Left lobe of liver (tissue), 2 donors: ENCODE measurements at places on chromosomes 16 and 17.

GRCh38 chr16:29848420-29849297 is 14.4 kb downstream of the CDIPT start:
- DNase-seq, result peak; percentile 80

DNA sequence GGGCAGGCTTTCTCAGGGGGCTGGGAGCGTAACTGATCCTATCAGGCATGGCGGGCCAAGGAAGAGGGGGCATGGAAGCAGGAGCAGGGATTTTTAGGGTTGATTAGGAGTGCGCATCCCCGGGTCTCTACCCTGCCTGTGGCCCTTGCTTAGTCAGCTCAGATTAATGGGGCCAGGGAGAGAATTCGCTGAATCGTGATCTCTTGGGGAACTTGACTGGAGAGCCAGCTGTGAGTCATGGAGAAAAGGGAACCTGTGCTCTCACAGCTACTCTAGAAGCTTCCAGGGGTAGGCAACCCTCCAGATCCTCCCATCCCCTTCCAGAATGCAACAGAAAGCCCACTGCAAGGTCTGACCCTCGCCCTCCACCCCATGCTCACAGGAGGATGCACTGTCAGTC is 3.6 kb downstream of the FOXN1 start:
- DNase-seq, result no peak

DNA sequence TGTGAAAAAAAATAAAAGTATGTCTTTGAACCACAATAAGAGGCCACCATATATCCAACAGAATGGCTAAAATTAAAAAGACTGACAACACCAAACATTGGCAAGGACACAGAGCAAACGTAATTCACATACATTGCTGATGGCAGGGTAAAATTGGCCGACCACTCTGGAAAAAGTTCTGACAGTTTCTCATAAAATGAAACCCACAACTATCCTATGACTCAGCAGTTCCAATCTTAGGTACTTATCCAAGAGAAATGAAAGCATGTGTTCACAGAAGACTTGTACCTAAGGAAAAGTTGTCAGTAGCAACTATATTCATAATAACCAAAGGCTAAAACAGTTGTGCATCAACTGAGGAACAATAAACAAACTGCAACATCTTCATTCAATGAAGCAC is 357.3 kb upstream of the XYLT1 start:
- DNase-seq, result no peak

GRCh38 chr17:45021607-45022287 is 29.7 kb downstream of the DCAKD start:
- DNase-seq, result peak; percentile 74

GRCh38 chr17:10052106-10052813 is 146.1 kb downstream of the GAS7 start:
- DNase-seq, result no peak

DNA sequence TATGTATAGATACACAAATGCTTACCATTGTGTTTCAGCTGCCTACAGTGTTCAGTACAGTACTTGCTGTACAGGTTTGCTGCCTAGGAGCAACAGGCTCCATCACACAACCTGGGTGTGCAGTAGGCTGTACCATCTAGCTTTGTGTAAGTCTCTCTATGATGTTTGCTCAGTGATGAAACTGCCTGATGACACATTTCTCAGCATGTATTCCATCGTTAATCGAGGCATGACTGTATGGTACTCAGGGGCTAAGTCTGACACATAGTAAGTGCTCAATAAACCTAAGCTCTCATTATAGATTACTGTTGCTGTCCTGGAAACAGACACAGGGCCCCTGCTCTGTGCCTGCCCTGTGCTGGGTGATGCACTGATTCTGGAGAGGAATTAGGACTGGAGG is 18.1 kb downstream of the KCNJ12 start:
- DNase-seq, result no peak

GRCh38 chr17:67281743-67282142 is 36.7 kb upstream of the HELZ start:
- DNase-seq, result no peak

- DNase-seq, result no peak
These were observed 150.3 kb downstream of the AATF start for GRCh38 chr17:37098910-37099664.

GRCh38 chr16:1193143-1193824 is 31.8 kb downstream of the TPSG1 start:
- peak; percentile 61 for DNase-seq

DNA sequence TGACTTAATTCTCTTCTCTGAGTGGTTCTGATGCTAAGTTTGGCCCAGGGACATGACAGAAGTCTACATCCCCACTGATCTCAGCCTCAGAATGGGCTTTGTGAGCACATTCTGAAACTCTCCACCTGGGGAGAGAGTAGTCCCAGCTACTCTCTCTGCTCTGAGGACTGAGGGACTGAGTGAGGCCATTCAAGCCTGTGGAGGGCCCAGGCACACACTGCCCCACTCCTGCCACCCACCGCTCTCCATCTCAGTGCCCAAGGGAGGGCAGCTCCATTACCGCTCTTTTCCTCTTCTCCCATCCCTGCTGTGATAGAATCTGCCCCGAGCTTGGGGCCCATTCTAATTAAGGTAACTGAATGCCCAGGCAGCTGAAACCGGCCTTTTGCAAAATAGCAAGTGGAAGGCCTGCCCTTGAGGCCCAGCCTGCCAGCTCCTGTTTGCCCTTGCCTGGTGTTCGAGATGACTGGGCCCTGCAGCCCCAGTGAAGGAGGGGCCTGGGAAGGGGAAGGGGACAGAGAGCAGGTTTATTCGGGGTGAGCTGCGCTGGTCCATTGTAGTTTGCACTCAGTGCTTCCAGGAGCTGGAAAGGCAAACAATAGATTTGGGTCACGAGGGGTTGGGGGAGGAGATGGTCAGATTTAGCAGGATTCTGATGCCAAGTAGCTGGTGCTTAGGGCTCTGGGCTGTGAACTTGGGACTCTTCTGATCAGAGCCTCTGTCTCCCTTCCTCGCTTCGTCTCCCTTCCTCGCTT is 76.2 kb downstream of the RAB11FIP4 start:
- DNase-seq, result peak; percentile 78

DNA sequence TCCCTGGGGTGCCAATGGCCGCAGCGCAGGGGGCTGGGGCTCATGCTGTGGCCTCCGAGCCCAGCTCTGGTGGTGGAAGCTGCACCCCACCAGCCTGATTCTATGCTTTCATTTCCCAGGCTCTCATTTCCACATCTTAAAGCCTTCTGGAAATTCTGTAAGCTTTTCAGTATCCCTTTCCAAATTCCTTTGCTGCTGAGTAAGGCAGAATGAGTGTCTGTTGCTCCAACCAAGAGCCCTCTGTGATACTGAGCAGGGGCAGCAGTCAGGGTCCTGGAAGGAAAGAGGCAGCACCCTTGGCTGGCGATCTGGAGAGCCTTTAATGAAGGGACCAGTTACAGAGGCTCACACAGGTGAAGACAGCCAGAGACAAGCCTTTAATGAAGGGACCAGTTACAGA is 79.5 kb upstream of the FOXF1 start:
- DNase-seq, result no peak

GRCh38 chr17:33463887-33464286 is 170.8 kb upstream of the ASIC2 start:
- no peak for DNase-seq
